ENCODE measurements at places on chromosomes 1 and 21.

DNA sequence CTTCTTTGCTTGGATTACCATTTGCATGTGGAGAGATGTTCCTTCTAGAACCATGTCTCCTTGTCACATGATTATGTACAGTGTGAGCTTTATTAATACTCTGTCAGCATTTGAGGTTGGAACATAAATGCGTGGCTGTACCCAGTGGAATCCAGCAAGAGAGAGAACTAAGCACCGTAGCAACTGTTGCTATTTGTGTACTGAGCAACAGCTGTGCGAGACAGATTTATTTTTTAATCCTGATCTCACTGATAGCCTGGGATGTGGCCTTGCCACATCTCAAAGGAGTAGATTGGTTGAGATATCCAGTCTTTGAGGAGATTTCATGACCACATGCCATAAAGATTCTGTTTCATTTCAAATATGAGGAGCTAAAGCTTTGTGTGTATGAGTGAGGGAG lies 43.4 kb downstream of the KIF1B start:
- DNase-seq, result no peak

DNA sequence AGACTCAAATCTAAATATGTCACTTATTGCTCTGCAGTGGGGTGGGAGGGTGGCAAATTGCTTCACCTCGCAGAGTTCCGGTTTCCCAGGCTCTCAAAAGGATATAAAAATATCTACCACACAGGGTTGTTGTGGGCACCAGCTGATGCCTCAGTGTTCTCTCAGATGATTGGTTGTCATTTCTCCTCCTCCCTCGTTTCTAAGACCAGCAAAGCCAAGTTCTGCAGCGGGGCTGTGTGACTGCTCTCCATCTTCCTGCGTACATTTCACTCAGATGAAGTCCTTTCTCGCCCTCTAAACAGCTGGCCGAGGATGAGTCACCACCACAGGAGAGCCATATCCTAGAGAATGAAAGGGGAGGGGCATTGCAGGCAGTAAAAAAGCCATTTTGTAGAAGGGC lies 35.0 kb upstream of the VWA5B1 start:
- DNase-seq, result peak; percentile 91

GRCh38 chr1:10665930-10666850 lies 130.3 kb downstream of the CASZ1 start:
- no peak for DNase-seq

DNA sequence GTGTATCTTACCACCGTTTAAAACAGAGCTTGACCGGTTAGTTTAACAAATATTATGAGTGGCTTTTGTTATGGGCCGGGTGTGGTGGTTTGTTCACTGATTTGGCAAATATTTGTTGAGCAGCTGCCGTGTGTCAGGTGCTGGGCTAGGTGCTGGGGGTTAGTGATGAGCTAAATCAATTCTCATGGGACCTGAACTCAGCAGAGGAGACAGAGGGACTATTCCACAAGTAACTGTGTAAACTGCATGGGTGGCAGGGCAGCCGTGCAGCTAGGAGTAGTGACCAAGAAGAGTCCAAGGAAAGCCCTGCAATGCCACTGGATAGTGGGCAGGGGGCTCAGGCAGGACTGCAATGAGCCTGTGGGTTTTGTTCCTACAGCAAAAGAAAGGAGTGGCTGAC lies 11.2 kb upstream of the C2CD2 start:
- DNase-seq, result no peak

DNA sequence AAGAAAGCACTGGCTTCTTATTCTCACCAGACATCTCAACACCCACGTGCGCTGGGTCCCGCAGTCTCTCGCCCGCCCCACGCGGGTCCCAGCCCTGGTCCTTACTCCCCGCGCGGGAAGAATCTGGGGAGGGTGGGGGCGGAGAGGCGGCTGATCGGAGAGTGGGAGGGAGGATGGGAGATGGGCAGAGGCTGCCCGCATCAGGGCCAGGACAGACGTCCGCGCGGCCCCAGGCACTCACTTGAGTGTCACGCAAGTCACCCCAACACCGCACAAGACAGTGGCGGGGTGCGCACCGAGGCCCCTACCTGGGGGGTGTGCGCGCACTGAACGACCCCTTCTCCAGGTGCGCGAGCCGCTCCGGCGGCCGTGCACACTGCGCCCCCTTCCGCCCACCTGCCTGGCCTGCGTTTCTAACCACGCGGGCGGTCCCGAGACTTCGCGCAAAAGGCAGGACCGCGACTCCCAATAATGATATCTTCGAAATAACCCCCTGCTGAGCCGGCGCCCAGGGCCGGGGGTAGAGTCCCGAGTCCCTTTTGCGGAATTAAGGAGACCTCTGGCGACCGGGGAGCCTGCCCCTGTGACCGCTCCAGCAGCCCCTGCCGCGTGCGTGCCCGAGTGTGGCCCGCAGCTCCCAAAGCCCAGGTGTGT lies 6.0 kb upstream of the SIM2 start:
- DNase-seq, result no peak

GRCh38 chr1:87201768-87202167 lies 126.9 kb upstream of the LMO4 start:
- DNase-seq, result no peak

GRCh38 chr1:160972939-160973338 lies 18.3 kb upstream of the ITLN2 start:
- no peak for DNase-seq

- DNase-seq, result no peak
These were observed 16.6 kb downstream of the CRNN start for GRCh38 chr1:152397474-152397873.

DNA sequence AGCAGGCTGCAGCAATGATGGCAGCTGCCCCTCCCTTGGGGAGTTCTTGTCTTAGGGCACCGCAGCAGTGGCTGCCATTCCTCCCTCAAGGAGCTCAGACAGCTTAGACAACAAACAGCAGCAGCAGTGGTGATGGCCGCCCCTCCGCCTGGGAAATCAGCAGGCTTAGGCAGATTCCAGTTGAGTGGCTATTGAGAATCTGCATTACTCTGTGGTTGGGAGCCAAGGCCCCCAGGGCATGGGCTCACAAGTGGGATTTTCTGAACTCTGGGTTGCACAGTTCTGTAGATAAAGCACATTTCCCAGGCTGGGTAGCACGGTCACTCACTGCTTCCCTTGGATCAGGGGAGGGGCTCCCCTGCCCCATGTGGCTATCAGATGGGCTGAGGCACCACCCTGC lies 1280.7 kb upstream of the TMPRSS15 start:
- no peak for DNase-seq

DNA sequence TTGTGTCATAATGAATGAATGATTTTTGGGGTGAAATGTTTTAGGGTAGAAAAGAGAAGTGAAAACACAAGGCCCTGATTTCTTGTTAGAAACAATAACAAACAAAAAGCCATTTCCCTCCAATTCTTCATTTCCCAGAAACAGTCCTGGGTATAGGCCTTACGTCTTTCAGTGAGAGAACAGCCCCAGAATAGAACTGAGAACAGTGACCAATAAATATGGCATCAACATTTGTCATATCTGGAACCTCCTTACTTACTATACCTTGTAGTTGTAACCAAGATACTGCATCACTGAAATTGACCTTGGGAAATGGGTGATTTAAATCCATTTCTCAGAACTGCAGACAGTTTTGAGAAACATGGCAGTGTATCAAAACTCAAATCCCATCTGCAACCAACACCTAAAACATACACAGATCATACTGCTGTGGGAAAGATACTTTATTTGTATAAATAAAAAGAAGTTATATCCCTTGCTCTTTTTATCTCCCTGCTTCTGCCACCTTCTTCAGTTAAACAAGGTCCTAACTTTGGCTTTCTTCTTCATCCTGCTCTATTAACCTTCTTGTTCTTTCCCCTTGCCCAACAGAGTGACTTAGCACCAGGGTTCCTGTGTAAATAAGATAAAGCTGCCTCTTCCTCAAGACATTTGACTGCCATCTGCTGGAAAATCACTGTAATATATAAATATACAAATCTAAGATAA lies 19.5 kb downstream of the XKR8 start:
- peak; percentile 52 for DNase-seq

DNA sequence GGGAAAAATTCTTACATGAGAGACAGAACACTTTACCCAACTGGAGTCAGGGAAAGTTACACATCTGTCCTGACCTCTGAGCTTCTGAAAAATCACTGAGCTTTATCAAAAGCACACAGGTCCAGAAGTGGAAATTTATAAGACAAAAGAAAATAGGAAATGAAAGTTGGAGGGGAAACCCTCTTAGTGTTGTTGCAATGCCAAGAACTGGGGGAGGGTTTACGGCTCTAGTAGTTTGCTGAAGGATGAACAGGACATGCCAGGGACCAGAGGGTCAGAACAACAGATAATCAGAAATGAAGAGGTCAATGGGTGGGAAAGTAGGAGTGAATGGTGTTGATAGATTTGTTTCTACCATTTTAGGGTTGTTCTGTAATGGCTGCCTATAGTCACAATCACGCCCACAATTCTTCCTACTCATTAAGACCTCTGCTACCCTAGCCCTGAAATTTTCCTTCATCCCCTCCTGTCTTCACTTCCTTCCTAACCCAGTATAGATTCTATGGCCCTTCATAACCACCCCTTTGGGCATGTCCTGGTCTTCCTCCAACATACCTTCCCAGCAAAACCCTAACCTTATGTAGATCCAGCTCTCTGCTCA lies 30.3 kb upstream of the FMOD start:
- no peak for DNase-seq

DNA sequence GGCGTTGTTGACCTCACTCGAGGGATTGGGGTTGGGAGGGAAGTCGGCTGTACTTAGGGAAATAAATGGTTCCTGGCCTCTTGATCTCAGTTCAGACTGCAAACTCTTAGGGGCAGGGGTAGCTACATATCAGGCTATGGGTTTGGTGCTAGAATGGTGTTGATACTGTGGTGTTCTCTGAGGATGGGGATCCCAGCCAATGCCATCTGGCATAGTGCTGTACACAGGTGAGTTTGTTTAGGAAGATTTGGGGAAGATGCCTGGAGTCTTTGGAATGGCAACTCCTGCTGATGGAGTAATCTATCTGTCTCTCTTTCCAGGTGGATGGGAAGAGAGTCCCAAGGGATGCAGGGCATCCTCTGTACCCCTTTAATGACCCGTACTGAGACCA lies 14.3 kb upstream of the NASP start:
- DNase-seq, result no peak

DNA sequence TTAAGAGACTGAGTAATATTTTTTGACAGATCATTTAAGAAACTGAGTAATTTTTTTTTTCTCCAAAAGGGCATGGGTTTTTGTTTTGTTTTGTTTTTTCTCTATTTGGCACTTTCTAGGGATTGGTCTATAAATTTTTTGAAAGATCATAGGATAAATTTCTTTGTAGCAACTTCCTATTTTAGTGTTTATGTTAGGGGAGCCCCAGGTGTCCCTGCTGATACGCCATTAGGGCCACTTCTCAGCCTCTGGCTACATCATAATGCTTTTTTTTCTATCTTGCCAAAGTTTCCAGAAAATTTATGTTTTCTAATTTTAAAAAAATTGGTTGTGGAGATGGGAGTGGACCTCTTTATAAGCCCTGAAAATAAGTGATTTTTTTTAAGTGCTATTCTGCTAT lies 2.6 kb downstream of the GABPA start:
- DNase-seq, result no peak

GRCh38 chr21:43726686-43727518 lies 8.0 kb downstream of the PDXK start:
- peak; percentile 35 for DNase-seq

GRCh38 chr1:5896706-5897660 lies 95.2 kb downstream of the NPHP4 start:
- DNase-seq, result no peak

- DNase-seq, result no peak
These were observed 51.5 kb upstream of the SCYL3 start for GRCh38 chr1:169945181-169945580.

- DNase-seq, result no peak
These were observed 88.9 kb downstream of the PIK3R3 start for GRCh38 chr1:46043458-46044017.

DNA sequence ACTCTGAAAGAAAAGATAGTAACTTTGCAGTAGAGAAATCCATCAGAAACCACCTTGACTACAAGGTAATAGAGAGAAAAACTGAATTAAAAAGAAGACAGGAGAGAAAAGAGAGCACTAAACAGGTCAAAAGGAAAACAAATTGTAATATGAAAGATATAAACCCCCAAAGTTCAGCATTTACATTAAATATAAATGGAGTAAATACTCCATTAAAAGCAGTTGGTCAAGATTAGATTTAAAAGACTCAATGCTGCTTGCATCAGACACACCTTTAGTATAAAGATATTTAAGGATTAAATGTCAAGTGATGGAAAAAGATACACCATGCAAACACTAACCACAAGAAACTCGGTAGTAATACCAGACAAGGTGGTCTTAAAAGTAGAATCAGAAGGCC lies 110.5 kb downstream of the PEX14 start:
- no peak for DNase-seq

DNA sequence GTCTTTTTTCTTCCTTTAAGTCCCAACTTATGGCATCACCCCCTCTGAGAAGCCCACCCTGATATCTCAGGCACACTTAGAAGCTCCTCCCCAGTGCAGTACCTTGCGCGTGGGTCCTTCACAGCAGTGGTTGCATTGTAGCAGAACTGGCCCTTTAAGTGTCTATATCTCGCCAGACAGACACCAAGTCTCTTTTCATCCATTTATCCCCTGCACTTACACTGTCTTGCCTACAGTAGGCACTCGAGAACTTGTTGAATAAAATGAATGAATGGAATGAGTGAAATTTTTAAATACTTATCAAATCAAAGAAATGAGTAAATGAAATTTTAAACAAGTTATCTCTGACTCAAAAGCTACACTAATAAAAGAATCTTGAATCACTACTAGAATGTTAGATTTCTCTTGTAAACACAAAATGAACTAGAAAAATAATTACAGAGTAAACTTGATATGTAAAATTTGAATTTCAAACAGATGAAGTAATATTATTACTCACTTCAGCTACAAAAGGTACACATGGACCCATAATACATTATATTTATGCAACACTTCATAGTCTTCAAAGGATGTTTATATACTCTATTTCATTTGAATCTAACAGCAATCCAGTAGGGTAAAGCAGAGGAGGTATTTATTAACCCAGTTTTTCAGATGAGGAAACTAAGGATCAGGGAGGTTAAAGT lies 54.7 kb upstream of the MAN1A2 start:
- DNase-seq, result peak; percentile 18

GRCh38 chr1:61332196-61332753 lies 249.9 kb downstream of the NFIA start:
- DNase-seq, result no peak

- DNase-seq, result peak; percentile 91
These were observed 66.3 kb downstream of the CD58 start for GRCh38 chr1:116504308-116505156.

DNA sequence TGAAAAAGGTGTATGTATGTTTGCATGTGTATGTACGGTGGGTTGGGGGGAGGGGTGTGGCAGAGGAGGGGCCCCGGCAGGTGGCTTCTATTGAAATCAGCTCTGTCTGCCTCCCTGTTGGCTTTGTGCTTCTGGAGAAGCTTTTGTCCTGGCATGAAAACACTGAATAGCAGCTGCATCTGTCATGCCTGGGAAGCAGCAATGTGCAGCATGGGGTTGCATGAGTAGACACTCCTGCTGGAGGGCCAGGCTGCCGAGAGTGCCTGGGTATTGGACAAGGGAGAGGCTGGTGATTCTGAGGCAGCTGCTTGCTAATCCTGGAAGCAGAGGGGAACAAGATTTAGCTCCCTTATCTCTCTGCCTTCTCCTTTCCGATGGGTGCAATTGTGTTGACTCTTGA lies 20.5 kb downstream of the MAPKAPK2 start:
- no peak for DNase-seq

GRCh38 chr1:89332461-89332860 lies 31.4 kb upstream of the GBP6 start:
- DNase-seq, result no peak

Data from SW480 (cell line).